Neural crest cell (in vitro differentiated cells): ENCODE measurements at places on chromosomes 3 and 15.

GRCh38 chr3:147244397-147244796 lies 161.9 kb downstream of the ZIC4 start:
- no peak for DNase-seq

DNA sequence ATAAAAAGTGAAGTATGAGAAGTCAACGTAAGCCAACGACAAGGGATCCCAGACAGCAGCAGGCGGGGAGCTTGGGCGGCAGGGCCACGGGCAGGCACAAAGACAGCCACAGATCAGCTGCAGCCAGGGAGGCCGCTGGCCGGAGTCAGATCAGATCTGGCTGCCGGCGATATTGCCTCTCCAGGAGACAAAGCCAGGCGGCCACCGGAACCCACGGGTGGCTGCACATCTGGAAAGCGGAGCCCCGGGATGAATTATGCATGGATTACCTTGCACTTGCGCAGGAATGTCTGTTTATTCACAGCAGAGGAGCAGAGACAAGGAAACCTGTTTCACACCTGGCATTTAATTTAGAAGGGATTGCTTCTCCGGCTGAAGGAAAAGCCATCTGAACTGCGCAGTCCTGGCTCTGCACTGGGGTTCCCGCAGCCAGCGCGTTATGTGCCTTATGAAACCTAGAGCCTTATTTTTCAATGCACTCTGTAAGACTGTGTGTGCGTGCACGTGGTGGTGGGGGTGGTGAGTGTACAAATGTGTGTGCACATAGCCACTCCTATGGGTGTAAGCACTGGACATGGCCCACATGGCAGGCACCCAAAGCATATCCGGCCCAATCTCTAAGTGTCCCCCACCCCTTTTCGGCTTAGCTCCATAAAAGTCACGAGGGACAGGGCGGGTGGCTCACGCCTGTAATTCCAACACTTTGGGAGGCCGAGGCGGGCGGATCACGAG lies 427.8 kb upstream of the MCTP2 start:
- DNase-seq: no peak

DNA sequence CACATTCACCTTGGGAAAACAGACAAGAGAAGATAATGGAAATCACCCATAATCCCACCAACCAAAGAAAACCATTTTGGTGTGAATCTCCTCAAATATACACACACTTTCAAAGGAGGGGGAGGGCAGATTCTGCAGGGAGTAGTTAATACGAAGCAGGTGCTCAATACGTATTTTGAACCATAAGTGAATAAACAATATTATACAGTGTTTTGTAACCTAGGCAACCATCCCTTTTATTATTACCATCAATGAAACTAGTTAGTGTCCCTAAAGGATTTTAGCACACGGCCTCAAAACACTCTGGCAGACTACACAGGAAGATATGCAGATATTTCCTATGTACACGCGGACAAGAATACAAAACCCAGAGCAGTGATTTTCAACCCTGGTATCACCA lies 6.1 kb downstream of the OSBPL10 start:
- no peak for DNase-seq

- no peak for DNase-seq
Observed at GRCh38 chr3:54900838-54901591, 26.8 kb downstream of the LRTM1 start.

- DNase-seq: no peak
Observed at GRCh38 chr3:105958237-105959000, 89.6 kb upstream of the CBLB start.

DNA sequence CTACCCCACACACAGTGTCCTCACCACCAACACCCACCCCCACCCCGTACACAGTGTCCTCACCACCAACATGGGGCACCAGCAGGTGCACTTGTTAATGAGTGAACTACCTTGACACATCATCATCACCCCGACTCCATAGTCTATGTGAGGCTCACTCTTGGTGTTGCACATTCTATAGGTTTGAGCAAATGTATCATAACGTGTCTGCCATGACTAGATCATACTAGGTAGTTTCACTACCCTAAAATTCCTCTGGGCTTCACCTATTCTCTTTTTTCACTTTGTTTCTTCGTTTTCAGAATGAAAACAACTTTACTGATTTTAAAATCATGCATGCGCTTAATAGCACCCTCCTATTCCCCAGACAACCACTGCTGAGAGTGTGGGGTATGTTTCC lies 102.6 kb upstream of the SLC6A6 start:
- no peak for DNase-seq

DNA sequence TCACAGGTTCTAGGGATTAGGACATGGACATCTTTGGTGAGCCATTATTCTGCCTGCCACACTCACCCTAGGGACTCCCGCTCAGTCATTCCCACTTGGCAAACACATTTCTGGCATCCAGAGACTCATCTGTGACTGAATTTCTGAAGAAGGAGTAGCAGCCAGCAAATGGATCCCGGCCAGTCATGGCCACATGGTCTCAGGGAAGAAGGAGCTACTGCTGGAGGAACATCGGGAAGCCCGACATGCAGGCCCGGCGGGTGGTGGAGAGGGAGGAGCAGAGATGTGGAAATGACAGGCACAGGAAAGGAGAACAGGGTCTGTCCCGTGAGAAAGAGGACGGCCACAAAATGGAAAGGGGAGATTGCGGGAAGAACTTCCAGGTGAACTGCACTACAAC lies 65.4 kb downstream of the SEMA5B start:
- no peak for DNase-seq

DNA sequence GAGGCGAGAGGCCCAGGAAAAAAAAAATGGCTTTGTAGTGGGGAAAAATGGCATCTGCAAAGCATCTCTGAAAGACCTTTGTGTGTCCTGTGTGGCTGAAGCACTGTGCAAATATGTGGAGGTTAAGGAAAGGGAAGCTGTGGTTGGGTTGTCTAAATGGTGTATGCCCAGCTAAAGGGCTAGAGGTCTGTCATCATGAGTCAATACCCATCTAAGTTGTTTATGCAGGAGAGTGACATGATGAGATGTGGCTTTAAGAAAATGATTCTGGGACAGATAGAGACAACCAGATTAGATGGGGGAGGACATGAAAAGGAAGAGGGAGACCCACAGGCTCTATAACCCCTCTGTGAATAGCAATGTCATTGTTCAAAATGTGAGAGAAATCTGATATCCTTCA lies 280.7 kb downstream of the MFSD1 start:
- DNase-seq: no peak

- no peak for DNase-seq
Observed at GRCh38 chr3:120214176-120214575, 70.8 kb downstream of the GPR156 start.

- no peak for DNase-seq
Observed at GRCh38 chr3:15633766-15634598, 32.4 kb downstream of the BTD start.
